ENCODE measurements at places on chromosomes 7 and 10.

GRCh38 chr10:113742466-113742865, 9.0 kb upstream of the PLEKHS1 start:
- DNase-seq, result no peak

DNA sequence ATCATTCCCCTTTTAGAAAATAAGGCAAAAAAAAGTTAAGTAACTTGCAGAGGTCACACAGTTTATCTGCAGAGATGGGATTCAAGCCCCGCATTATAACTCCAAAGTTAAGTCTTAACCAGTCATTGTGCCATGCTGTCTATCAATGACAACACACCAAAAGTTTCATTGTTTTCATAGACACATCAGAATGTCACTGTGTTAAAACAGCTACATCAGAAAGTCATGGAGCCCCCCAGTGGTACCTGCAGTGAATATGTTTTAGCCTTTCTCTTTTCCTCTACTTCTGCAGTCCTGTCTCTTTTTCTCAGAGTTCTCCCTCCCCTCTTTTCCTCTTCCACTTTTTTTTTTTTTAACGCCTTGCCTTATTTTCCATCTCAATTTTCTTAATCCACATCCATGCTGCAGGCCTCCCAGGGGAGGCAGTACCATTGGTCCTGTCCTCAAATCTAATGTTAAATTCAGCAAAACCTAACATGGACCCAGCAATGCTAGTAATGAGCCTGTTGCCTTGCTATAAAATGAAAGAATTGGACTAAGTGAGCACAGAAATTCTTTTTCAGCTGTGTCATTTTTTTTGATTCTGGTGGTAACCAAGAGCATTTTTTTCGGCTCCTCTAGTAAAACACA, 3.8 kb upstream of the NRCAM start:
- DNase-seq, result no peak

DNA sequence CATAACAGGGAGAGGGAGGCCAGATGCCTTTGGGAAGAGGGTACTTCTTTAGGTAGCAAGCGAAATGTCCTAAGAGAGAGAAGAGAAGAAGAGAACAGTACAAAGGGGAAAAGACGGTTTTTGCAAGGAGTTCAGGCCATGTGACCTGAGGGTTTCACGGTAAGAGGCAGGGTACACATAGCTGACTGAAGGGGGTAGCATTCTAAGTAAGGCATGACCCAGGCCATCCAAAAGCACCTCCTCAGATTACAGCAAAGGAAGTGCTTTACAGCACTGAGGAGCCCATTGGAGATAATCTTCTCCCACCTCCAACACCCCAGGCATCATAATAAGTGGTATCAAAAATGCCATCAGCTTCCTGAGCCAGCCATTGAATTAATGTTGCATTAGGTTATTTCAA, 258.2 kb upstream of the NPY start:
- DNase-seq, result no peak

- DNase-seq, result no peak
Observed at GRCh38 chr7:43769791-43770465, 11.4 kb downstream of the BLVRA start.

DNA sequence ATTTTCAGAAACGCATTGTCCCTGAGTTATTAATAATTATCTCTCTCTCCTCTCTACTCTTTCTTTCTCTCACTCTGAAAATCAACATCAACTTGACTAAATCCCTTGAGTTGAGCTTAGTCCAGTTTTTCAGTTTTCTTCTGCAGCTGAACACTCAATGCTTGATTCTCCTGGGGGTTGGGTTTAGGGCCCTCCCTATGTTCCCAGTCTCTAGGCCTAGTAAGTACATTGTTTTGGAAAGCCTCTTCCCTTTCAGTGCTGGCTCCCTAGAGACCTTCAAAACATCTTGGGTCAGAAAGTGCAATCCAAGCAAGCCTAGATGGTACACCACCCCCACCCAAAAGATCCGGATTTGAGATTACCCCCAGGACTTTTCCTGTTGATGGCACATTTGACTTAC, 488.5 kb downstream of the LRMDA start:
- DNase-seq, result no peak

- DNase-seq, result no peak
Observed at GRCh38 chr7:30469303-30469702, 9.3 kb downstream of the NOD1 start.

- no peak for DNase-seq
Observed at GRCh38 chr10:52279546-52279945, 34.5 kb upstream of the DKK1 start.

DNA sequence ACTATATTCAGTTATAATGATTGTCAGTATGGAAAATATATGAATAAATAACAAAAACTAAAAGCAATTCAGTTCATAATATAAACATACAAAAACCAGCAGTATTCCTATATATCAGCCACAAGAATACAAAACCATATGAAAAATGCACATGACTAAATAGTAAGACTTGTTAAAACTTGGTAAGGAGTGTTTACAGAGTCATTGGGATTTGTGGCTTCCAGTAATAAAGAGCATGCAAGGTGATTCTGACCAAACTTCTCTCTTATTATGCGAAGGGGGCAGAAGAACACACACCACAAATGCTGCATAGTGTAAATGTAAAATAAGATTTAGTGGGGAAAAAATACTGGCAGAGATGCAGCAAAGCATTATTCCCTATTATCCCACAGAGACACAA, 8.8 kb upstream of the CNOT4 start:
- no peak for DNase-seq

DNA sequence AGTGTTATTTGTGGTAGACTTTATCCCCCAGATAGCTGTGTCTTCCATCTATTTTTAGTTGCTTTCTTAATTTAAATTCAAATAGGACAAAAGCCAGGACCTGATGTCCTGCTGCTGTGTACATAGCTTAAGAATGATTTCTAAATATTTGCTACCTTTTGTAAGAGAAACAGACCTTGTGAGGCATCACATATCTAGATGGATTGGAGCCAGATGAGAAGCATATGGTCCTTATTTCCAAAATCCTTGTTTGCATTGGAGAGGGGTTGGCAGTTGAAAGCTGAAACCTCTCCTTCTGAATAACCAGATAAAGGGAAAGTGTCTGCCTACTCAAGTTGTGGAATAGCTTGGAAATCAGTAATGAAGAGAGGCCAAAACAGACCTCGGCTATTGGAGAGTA, 50.7 kb upstream of the AMPH start:
- DNase-seq, result no peak

DNA sequence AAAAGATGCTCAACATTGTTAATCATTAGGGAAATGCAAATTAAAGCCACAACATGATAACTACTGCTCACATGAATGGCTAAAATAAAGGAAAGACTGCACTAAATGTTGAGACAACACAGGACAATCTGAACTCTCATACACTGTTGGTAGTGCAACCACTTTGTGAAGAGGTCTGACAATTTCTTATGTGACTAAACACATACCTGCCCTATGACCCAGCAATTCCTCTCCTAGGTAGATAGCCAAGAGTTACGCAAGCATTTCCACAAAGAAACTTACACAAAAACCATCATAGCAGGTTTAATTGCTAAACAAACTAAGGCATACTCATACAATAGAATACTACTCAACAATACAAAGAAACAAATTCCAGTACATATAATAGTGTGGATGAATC, 41.8 kb upstream of the HERPUD2 start:
- DNase-seq, result no peak

DNA sequence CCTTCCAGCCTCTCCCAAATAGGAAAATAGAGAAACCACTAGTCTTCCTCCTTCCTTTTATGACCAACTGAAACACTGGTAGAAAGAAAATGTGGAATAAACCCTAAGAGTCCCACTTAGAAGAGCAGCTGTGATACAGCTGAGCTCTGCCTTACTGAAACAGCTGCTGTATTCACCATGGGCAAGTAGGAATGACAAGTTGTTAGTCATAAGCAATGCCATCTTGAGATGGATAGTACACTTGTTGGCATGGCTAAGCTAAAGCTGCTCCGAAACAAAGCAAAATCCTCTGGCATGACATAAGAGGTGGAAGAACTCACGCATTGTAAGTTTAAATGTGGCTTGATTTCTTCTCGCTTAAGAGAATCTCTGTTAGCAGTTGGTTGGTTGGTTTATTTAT, 48.3 kb upstream of the TMEM236 start:
- DNase-seq, result no peak

GRCh38 chr10:3857318-3857717, 72.3 kb upstream of the KLF6 start:
- no peak for DNase-seq

DNA sequence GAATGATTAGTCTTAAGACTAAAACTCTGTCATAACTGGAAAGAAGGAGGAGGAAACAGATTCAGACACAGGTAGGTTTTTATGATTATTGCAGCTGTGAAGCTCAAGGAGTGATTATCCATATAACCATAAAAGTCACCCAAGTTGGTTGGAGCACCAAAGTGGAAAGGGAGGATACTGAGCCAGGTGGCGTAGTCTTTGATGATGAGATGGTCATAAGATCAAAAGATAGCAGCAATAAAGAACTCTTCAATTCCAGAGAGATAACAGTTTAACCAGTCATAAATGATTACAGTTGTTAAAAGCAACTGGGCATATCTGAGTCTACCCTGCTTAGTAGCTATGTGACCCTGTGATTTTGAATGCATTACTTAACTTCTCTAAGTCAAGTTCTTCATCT, 8.4 kb downstream of the ABCB1 start:
- no peak for DNase-seq

GRCh38 chr7:4445777-4446176, 236.3 kb upstream of the FOXK1 start:
- DNase-seq, result no peak

- no peak for DNase-seq
Observed at GRCh38 chr7:99004216-99004615, 125.9 kb downstream of the TRRAP start.

- DNase-seq, result no peak
Observed at GRCh38 chr10:33047655-33048054, 89.6 kb upstream of the ITGB1 start.

GRCh38 chr10:36048236-36048635, 406.1 kb upstream of the FZD8 start:
- no peak for DNase-seq

DNA sequence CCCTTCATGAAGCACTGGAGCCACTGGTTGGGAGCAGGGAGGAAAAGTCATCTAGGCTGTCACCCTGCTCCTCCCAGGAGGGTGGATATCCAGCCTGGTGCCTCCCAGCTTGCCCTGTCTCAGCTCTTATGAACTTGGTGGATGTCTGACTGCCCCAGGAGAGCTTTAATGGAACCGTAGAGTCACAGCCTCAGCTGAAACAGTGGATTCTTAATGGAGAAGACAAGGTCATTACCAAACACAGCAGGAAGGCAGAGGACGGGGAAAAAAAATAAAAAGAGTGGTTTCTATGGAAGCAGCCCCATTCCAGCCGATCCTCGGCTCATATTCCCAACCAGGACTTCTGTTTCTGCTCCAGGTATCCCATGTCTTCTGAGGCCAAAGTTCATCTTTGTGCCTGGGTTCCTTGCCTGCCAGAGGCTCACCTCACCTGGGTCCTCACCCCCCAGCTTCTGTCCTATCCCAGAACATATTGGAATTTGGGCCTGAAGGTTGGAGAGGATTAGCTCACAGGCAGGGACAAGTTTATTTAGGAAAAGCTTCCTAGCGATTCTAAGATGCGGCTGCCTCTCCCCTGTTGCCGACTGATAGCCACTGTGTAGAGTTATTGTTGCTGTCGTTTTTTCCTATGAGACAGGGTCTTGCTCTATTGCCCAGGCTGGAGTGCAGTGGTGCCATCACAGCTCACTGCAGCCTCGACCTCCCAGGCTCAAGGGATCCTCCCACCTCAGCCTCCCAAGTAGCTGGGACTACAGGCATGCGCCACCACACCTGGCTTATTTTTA, 15.6 kb downstream of the CCL26 start:
- no peak for DNase-seq

- no peak for DNase-seq
Observed at GRCh38 chr7:158682456-158682855, 22.1 kb downstream of the NCAPG2 start.

- no peak for DNase-seq
Observed at GRCh38 chr10:71088054-71088453, 124.3 kb upstream of the UNC5B start.

GRCh38 chr7:90229682-90230081, 15.3 kb upstream of the CFAP69 start:
- DNase-seq, result no peak

DNA sequence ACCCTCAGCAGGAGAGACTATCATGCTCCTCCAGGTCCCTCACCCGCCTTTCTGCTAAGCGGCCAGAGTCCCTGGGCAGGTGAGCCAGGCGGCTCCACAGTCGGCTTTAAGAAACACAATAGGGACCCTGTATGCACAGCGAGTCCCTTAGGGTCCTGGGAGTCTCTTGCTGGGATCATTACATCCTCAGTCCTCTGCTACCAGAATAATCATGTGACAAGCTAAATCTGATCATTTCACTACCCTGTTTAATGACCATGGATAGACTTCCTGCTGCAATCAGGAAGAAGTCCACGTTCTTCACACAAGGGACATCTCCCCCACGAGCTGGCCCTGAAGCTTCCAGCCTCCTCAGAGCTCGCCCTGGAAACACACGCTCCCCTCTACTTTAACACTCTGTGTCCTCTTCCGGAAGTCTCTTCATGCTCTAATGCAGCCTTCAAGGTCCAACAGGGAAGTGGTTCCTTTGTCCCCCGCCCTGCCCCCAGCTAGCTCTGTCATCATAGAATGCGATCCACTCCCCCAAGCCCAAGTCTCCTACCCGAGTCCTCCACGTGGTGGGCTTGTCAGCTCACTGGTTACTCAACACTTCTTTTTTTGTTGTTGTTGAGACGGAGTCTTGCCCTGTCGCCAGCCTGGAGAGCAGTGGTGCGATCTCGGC, 101.5 kb downstream of the RNF216 start:
- no peak for DNase-seq

- no peak for DNase-seq
Observed at GRCh38 chr10:132844069-132844809, 58.3 kb upstream of the NKX6-2 start.

DNA sequence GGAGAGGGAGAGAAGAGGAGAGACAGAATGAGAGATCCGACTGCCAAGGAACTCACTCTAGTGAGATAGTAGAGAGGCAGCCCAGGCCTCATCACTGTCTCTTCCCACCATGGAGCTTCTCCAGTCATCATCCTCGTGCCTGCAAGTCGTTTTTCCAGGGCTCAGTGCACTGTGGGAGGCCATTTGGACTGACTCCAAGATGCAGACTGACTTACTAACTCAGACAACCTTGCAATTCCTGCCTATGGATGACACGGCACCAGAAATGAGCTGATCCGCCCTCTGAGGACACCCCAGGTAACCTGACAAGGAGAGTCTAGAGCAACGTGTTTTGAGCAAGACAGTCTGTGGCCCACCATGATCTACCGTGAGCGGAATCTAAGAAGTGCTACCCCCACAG, 154.9 kb downstream of the GLI3 start:
- no peak for DNase-seq

- no peak for DNase-seq
Observed at GRCh38 chr10:129305046-129305445, 162.0 kb upstream of the MGMT start.

DNA sequence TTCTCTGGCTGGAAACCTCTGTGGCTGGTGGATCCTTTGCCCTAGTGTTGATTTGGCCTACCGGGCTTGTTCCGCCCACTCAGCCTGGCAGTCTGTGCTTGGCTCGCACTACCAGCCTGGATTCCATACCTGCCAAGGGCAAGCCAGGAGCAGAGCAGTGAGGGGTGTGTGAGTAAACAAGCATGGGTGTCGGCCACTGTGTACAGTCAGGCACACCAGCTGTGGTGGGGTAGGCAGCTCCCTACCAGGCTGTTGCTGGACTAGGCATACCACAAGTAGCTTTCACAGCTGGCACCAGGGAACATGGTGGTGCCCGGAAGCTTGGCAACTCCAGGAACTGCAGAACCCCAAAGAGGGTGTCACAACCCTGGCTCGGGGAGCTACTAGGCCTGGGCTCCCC, 942.9 kb upstream of the LRRN3 start:
- DNase-seq, result no peak

- DNase-seq, result no peak
Observed at GRCh38 chr7:17971411-17971810, 31.1 kb upstream of the SNX13 start.
